ENCODE measurements at places on chromosomes 16 and 17.

DNA sequence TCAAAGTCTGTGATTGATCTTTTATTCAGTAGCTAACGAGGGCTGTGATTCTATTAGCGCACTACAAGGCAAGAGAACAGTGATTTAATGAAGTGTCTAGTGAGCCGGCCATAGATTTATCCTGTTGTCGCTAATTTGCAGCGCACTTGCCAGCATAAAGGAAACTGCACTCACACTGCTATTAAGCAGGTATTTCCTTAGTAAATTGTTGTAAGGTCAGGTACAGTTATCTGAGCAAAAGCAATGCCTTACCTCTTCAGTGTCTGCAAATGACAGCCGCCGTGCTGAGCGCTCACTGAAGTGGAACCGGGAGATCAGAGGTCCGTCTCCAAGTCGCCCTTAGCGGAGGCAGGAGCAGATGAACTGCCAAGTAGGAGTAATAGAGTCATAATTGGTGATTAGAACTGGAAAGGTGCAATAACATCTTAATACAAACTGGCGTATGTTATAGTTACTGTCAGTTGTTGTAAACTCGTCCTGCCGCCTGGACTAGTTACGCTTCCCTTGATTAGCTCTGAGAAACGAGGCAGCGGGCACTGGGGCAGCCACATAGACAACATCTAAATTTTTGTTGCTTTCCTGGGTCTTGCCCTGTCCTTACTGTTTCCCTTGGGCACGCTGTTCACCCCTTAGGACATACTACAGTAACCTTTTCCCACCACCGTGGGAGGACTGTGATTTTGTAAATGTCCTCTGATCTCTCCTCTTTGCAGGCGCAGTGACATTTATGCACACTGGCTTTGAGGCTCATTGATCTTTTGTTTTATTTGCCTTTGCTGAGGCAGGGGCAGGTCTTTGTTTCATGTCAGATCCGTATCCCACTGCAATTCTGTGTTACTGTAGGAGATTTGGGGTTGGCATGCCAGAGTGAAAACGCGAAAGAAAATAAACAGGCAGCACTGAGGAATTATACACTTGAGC, 363.1 kb downstream of the WWOX start:
- DNase-seq, result no peak

DNA sequence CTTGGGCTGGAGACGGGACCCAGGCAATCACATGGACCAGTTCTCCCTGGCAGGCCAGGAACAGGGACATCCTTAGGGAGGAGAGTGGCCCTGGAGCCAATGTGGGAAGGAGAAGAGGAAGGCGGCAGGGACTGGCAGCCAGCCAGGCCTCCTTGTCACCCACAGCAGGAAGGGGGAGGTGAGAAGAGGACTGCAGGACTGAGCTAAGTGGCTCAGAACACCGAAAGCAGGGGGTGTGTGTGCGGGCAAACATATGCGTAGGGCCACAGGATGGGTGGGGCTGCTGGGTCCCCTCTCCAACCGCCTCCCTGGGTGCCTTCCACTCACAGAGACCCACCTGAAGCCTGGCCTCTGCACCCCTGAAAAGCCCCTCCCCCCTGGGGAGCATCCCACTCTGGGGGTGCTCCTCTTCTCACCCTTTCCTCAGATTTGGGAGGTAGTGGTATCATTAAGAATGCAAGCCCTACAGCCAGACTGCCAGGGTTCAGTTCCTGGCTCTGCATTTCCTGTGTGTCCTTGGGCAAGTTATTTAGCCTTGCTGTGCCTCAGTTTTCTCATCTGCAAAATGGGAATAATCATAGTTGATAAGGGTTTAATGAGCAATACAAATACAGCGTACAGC, 8.1 kb downstream of the PNMT start:
- DNase-seq, result peak; percentile 52

DNA sequence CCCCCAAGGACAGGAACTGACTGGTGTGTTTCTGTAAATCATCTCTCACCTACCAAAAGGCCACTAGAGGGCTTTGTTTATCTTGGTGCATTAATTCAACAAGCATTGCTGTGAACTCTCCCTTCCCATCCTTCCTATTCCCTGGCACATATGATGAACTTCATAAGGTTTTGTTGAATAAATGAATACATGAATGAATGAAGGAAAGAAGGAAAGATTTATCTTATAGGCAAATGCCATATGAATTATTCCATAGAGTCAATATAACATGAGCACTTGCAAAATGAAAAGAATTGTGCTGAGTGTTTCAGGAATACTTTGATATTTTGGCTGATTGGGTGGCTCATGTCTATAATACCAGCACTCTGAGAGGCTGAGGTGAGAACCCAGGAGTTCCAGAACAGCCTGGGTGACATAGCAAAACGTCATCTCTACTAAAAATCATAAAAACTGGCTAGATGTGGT, 4.3 kb downstream of the SPDYE4 start:
- peak; percentile 24 for DNase-seq

DNA sequence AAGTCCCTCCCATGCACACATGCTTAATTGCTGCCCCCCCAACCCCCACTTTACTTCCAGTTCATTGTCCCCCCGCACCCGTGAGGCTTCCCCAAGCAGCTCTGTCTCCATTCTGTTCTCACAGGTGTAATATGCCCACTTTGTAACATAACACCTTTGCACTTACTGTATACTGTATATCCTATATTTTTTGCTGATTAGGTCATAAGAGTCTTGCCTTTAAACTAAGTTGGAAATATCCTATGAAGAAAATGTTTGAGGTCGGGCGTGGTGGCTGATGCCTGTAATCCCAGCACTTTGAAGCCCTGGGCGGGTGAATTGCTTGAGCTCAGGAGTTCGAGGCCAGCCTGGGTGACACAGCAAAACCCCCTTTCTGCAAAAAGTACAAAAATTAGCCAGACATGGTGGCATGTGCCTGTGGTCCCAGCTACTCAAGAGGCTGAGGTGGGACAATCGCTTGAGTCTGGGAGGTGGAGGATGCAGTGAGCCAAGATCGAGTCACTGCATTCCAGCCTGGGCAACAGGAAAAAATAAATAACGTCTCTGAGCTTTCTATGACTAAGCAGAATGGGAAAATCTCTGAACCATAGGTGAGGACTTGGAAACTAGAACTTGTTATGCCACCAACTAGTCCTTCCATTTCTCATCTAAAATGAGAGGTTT, 76.1 kb downstream of the TNRC6C start:
- DNase-seq, result no peak

GRCh38 chr16:84045001-84045817, 2.6 kb upstream of the SLC38A8 start:
- DNase-seq, result no peak

DNA sequence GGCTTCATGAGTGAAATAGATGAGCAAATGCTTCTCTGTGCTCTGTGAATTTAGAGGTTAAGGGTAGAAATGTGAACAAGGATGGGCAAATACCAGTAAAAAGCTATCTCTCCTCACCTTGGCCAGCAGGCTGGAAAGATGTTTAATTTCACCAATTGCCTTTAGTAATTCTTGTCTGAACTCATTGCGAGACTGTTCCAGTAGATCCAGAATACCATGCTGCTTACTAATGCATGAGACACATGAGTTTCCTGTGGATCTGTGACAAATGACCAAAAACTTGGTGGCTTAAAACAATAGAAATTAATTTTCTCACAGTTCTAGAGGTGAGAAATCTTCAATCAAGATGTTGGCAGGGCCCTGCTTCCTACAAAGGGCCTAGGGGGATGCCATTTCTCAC, 9.3 kb upstream of the ZNF624 start:
- DNase-seq, result no peak

GRCh38 chr17:72609501-72609900, 483.0 kb downstream of the SLC39A11 start:
- DNase-seq, result no peak

- no peak for DNase-seq
Measured at GRCh38 chr17:21463779-21464407, 87.7 kb downstream of the KCNJ12 start.
